Activated T-helper 9 cell treated with anti-CD3 and anti-CD28 coated beads, Interleukin-2, amount 50 U/mL, for 16 hours (primary cell): ENCODE measurements at places on chromosomes 2 and 18.

DNA sequence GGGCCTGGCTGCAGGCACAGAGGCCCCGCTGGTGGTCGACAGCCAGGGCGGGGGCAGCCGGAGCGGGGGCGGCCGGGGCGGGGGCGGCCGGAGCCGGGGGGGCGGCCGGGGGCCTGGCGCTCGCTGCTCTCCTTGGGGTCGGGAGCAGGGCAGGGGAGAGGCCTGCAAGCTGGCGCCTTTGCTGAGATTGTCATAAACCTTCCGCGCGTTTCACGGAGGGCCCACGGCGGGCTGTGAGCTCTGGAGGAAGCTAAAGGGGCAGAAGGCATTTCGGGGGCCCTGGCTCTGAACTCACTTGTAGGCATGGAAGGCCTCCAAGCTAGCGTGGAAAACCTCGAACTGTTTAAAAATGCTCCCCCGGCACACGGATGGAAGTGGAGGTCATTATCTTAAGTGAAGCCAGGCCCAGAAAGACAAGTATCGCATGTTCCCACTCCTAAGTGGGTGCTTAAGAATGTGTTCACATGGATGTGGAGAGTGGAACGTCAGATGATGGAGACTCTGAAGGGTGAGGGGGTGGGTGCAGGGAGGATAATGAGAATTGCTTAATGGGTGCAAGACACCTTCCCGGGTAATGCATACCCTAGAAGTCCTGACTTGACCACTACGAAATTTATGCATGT is 629 bp downstream of the PRELID3A start:
- DNase-seq: no peak

GRCh38 chr2:65292461-65293011 is 64.9 kb downstream of the ACTR2 start:
- no peak for DNase-seq

DNA sequence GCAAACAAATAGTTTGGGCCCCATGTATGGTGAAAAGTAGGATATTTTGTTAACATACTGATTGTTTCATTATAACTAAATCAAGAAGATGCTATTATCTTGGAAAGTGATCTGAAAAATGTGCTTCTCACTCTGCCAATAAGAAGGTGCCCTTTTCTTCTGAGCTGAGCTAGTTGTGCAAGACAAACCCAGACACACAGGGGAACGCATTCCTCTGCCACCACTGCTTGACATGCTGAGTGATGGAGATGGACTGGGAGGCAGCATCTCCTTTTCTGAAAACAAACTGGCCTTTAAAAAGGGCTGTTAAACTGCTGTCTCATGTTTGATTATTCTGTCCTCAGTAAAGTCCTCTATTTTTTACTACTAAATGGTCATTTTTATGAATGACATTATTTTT is 1989.9 kb upstream of the CELF4 start:
- no peak for DNase-seq

GRCh38 chr18:70221915-70222278 is 16.4 kb upstream of the RTTN start:
- DNase-seq: no peak

DNA sequence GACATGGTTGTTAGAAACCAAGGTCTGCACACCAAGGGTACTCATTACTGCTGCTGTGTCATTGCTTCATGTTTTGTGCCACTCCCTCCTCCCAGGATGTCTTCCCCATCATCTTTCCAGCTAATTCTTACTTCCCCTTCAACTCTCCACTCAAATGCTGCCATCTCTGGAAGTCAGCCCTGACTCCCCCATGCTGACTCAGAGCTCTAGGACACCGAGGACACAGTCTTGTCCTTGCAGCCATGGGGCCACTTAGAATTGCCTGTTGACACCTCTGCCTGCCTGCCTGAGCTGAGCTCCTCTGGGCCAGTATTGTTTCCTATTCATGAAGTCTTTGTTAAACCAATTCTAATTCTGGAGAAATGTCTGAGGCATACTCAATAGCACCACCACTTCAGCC is 100.2 kb downstream of the GYPC start:
- no peak for DNase-seq

- DNase-seq: no peak
Observed at GRCh38 chr2:178917555-178917954, 110.3 kb upstream of the TTN start.

GRCh38 chr2:223000872-223001796 is 50.9 kb upstream of the KCNE4 start:
- DNase-seq: no peak

GRCh38 chr2:176633754-176634153 is 364.5 kb downstream of the MTX2 start:
- no peak for DNase-seq

DNA sequence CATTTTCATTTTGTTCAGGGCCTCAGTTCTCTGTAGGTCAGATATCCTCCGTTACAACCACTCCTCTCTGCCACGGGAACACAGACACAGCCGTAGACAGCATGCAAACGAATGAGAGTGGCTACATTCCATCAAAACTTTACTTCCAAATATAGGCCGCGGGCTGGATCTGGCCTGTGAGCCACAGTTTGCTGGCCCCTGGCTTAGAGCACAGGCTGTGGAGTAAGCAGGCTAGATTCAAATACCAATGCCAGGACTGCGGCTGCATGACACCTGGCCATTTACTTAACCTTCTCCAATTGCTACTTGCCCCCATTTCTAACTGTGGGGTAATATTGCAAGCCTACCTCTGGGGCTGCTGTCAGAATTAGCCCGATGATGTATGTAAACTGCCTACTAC is 325.8 kb upstream of the POU3F3 start:
- DNase-seq: no peak

DNA sequence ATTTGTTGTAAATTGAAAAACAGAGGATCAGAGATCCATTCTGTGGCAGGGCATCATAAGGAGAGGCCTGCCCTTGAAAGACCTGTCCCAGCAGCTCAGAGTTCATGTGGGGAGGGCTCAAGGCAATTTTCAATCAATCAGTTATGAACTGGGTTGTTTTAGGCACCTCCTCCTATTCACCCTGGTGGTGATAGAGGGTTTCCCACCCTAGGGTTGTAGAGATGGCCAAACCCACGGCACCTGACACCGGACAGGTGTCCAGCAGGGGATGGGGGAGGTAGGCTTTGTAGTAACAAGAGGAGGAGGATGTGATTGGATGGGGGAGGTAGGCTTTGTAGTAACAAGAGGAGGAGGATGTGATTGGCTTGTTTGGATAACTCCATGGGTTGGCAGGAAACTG is 205.7 kb downstream of the SOCS6 start:
- DNase-seq: no peak
